ENCODE measurements at places on chromosomes 5 and 9.

DNA sequence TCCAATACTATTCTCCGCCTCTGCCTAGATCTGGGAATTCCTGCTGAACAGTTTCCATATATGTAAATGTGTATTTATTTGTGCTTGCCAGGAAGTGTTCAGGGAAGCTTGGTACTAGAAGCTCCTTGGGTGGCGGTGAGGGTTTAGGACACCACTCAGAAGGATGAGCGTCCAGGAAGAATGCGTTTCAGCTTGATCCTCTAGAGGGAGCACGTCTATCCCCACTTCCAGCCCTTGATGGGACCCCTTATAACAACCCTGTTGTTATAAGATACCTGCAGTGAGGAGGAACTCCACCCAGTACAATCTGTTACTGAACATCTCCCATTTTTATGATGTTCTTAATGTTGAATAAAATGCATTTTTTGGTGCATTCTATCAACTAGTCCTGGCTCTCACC, 88.9 kb downstream of the CYFIP2 start:
- DNase-seq = no peak

GRCh38 chr9:114666401-114666800, 8.8 kb upstream of the TEX53 start:
- DNase-seq = no peak

DNA sequence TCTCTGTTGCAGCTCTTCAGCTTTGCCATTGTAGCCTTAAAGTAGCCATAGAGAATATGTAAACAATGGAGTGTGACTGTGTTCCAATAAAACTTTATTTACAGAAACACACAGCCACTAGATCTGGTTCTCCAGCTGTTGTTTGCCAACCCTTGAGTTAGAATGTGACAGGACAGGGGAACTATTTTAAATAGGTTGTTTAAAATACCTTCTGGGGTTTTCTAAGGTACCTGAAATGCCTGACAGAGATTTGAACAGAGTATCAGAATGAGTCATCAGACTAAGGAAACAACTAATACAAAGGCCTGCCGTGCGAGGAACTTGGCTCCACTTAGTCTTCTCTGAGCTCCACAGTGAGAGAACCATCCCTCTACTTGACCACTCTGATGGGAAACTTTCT, 85.4 kb downstream of the HSD17B4 start:
- no peak for DNase-seq

DNA sequence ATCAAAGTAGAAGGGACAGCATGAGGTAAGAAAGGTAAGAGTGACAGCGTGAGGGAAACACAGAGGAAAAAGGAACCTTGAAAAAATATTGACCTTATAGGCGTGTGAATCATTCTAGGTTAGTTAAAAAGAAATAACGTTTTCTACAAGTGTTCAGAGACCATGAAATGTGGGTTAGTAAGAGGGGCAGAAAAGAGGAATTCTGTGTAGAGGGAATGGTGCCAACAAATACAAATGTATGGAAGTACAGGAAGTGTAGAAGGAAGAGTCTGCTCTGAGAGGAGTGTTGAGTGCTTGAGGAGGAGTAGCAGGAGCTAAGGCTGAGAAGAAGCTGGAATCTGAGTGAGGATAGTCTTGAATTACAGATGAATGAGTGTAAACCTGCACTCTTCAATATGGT, 418.6 kb upstream of the RIOK2 start:
- no peak for DNase-seq

- DNase-seq = no peak
These were observed 27.8 kb downstream of the ZCCHC10 start for GRCh38 chr5:132998556-132998955.

- DNase-seq = no peak
These were observed 54.8 kb upstream of the COL15A1 start for GRCh38 chr9:98888801-98889421.

DNA sequence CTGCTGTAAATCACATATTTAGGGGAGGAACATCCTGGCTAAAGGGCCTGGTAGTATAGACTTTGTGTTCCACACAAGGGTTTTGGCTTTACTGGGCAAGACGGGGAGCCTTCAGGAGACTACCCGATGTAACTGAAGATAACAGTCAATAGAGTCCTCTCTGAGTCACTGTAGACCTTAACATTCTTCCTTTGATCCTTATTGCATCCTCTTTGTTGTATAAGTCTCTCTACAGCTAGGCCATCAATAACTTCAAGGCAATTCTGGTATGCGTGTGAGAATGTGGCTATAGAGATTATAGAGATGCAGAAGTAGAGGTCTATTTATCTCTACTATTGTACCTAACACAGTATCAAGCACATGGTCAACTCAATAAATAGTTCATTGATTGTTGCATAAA, 67.3 kb upstream of the STK32A start:
- no peak for DNase-seq

- no peak for DNase-seq
These were observed 14.5 kb upstream of the SRP19 start for GRCh38 chr5:112846556-112846955.

DNA sequence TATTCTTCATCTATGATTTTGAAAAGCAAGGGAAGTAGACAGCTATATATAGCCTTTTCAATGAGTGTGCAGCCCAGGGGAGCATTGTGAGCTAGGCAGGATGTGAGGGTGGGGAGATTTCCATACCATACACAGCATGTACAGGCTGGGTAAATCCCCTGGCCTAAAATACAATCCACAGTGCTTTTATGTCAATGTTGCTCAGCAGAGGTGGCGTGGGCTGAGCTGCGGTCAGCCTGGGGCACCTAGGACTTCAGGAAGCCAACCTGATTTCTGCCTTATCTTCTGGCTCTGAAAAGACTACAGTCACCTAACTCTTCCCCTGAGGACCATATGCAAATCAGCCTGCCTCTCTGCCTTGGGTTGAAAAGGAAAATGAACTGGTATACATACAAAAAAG, 6.3 kb upstream of the GARIN3 start:
- DNase-seq = no peak

DNA sequence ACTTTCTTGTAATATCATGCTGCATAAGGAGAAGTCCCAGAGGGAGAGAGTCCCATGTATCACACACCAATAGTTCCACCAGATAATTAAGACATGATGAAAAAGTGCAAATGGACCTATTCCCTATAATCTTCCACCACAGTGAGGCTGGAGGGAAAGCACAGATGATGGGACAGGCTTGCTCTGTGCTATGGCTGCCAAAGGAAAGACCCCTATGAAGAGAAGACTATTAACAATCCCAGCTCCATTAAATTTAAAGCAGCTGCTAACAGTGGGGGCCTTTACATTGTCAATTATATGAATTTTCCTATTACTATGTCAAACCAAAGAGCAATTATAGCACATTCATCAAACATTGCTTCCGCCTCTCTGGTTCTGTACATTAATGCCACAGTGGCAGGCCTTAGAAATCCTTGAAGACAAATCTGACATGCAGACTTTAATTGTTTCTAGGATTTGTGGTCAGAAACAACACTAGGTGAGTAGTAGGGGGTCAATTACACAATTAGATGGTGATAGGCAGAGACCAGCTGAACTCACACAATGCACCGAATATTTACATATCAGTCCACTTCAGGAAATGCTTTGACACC, 551.3 kb downstream of the TLE1 start:
- DNase-seq = peak; percentile 59

- no peak for DNase-seq
These were observed 246.5 kb downstream of the SYK start for GRCh38 chr9:91047993-91048607.

DNA sequence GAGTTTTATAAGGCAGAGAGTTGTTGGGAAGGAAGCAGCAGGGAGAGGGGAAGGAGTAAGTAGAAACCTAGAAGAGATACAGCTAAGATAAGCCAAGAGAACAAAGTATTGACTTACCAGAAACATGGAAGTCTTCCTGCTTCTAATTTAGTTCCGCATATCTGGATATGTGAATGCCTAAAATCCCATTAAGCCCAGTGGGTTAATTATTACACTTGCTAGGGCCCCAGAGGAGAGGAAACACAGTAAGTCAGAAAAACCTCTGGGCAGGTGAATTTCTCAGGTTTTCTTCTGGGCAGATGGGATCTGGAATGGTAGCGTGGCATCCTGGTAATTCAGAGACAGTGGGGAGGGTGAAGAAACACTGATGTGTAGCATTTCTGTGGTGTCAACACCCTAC, 104.7 kb upstream of the GABRP start:
- no peak for DNase-seq

DNA sequence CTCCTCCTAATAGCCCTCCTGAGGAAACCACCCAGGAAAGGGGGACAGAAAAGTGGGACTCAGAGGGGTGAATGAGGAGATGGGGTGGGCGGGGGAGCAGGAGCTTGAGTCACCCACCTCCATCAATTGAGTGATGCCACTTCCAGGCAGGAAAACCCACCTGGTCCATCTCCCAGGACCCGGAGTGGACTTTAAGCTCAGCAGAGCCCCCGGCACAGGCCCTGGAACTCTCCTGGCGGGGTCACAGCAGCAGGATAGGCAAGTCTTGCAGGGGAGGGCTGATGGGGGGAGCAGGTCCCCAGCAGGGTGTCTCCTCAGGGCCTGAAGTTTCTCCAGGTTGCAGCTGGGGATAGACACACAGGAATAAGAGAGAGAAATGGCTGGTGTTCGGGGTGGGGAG, 40.8 kb downstream of the LHX2 start:
- DNase-seq = no peak

Measured in NCI-H2081 (cell line).